A549 treated with AZD2906 at 1 μM for 4 hours (cell line): ENCODE measurements at places on chromosomes 11 and 22. TPM values are rescaled to one million over a fixed set of nuclear protein-coding genes. Genes with fewer than 3 reads are reported as not detected.

The ASRGL1 gene
- 10.4 to 15.5 TPM (median 13.7 TPM) in 5 replicates for total RNA-seq

The TIGD3 gene
- 0.94 to 1.3 TPM (median 1.2 TPM) in 5 replicates for total RNA-seq

The MYH9 gene
- total RNA-seq, result 148 to 177 TPM (median 148 TPM) in 5 replicates

The FOXRED2 gene
- 12.1 to 16.4 TPM (median 16.0 TPM) in 5 replicates for total RNA-seq

The SLC25A18 gene
- total RNA-seq, result 0.65 to 0.87 TPM (median 0.77 TPM) in 5 replicates

The UNC93B1 gene
- 60.9 to 80.8 TPM (median 78.9 TPM) in 5 replicates for total RNA-seq

The CABP4 gene
- total RNA-seq, result not detected in 5 replicates

The MEI1 gene
- total RNA-seq, result not detected in 5 replicates

The APLNR gene
- total RNA-seq, result 0.03 TPM in 2 of 5 replicates, not detected in the others

The C22orf42 gene
- total RNA-seq, result not detected in 5 replicates

The OR52E8 gene
- not detected in 5 replicates for total RNA-seq

The HBB gene
- total RNA-seq, result 0.24 TPM in 1 of 5 replicates, not detected in the others

The RBM7 gene
- 21.0 to 31.4 TPM (median 23.8 TPM) in 5 replicates for total RNA-seq

The TMEM223 gene
- 19.7 to 28.7 TPM (median 27.7 TPM) in 5 replicates for total RNA-seq

The KCNJ5 gene
- total RNA-seq, result 0.02 to 0.11 TPM (median 0.04 TPM) in 4 of 5 replicates, not detected in the other

The LMNTD2 gene
- 1.4 to 3.0 TPM (median 2.9 TPM) in 5 replicates for total RNA-seq

The OR5W2 gene
- not detected in 5 replicates for total RNA-seq

The MMP12 gene
- 0.05 to 0.08 TPM (median 0.06 TPM) in 4 of 5 replicates, not detected in the other for total RNA-seq

The PTPRCAP gene
- total RNA-seq, result 0.23 to 0.34 TPM (median 0.28 TPM) in 5 replicates

The DEPDC7 gene
- total RNA-seq, result 6.0 to 6.9 TPM (median 6.8 TPM) in 5 replicates

The OR4X2 gene
- not detected in 5 replicates for total RNA-seq

The CBLIF gene
- total RNA-seq, result not detected in 5 replicates

The ABTB2 gene
- total RNA-seq, result 36.2 to 45.0 TPM (median 42.4 TPM) in 5 replicates

The TMA7B gene
- not detected in 5 replicates for total RNA-seq

The APLP2 gene
- total RNA-seq, result 154 to 202 TPM (median 172 TPM) in 5 replicates

The TPBGL gene
- 0.11 to 0.24 TPM (median 0.17 TPM) in 5 replicates for total RNA-seq

The KCNK4 gene
- total RNA-seq, result 0.07 to 0.14 TPM in 2 of 5 replicates, not detected in the others

The KRTAP5-1 gene
- not detected in 5 replicates for total RNA-seq

The NUP98 gene
- total RNA-seq, result 61.7 to 82.0 TPM (median 63.5 TPM) in 5 replicates

The H19 gene
- total RNA-seq, result 11.0 to 21.2 TPM (median 17.5 TPM) in 5 replicates
